H7 (cell line): ENCODE measurements at places on chromosomes 7 and 10.

DNA sequence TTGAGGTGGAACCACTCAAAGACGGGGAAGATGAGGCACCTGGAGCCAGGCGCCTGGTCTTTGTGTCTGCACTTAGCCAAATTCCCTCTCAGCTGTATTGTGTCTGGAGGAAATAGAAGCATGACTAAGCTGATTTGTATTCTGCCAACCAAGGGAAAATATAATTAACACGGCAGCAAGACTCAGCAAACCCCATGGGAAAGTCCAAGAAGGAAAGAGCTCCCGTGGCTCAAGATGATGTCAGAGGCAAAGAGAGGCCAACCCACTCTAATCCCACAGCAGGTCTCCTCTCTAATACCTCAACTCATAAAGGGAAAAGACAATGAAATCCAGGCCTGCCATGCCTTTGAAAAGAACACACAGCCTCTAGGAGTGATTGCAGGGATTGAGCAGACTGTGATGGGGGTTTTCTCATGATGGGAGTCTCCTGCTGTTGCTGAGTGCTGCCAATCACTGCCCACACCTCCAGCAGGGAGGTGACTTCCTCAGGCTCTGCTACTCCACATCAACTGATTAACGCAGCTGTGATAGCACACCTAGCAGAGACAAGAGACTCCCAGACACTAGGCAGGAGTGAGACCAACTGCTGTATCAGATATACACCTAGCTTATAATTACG lies 255.5 kb upstream of the C7orf33 start:
- peak; percentile 75 for DNase-seq

GRCh38 chr10:124665980-124666379 lies 78.2 kb downstream of the FAM53B start:
- DNase-seq, result no peak

DNA sequence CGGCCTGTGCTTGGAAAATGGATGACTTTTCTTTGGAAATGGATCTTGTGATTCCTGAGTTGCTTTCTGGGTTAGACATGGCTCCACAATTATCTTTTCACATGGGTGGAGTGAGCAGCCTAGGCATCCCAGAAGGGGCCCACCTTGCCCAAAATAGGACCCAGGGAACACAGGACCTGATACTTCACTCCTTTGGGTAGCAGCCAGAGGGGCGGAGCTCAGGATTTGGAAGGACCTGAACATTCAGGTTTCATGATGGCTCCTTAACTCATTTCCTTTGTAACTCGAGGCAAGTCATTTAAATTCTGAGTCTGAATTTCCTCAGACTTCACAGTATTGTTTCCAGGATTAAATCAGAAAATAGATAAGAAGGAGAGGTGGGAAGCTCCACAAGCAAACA lies 178.3 kb upstream of the ZMIZ1 start:
- DNase-seq, result no peak

DNA sequence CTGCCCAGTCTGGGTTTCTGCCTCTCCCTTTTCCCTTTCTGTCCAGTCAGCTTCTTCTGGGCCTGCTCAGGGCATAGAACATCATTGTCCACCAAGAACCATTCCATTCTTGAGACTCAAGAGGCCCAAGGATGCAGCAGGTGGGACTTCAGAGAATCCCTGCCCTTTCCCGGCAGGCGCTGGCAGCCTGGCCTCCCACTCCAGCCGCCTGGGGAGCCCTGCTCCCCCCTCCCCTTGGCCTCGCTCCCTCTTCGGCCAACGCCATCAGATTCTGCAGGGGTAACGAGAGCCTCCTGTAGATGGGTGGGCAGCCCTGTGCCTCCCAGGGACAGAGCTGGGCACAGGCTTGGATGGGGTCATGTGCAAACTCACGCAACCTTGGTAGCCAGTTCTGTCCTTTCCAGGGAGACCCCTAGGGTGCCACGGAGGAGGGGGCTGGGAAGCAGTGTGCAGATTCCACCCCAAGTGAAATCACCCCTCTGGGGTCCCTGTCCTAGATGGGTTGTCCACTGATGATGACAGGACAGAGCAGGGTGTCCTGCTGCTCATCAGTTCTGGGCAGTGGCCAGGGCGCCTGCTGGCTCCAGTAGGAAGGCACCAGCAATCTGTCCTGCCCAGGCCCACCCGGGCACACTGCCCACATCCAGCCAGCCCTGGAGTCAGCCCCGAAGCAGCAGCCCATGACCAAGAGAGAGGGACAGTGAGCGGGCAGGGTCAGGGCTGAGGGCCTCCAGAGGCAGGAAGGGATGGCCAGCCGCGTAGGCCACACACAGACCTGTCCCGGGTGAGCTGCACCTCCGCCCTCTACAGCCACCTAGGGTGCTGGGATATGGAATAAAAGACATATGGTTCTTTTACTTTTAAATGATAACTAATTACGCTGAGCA lies 47.7 kb downstream of the RASGEF1A start:
- DNase-seq, result no peak

- DNase-seq, result no peak
These were observed 198.5 kb downstream of the PAXIP1 start for GRCh38 chr7:154804449-154804848.

- DNase-seq, result peak; percentile 98
These were observed 49.3 kb downstream of the PNLIPRP2 start for GRCh38 chr10:116669832-116670644.

- DNase-seq, result no peak
These were observed 4.8 kb downstream of the GSTO1 start for GRCh38 chr10:104259456-104259855.

DNA sequence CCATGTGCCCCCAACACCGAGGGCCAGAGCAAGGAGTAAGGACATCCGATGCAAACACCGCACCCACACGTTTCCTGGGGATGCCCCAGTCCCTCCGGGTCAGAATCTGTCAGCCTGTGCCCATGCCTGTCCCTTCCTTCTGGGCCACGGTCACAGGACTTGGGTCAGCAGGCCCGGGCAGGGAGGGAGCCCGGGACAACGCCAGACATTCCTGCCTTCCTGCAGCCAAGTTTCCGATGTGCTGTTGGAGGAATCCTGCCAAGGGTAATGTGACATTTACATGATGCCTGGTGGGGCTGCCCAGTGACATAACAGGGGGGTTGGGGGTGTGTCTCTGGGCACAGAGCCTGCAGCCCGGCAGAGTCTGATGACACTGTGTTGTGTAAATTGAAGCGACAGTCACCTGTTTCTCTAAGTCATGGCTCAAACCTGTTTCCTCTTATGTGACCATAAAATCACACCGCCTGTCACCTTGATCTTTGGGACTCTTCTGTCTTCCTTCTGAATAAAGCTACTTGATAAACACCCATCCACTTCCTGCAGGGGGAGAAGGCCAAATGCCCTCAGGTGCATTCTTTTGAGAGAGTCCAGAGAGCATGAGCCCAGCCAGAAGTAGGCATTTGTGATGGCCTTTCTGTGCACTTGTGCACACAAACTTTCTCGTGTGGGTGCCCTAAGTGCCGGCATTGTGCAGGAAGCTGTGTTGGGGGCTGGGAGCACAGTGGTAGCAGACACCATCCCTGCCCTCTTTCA lies 175.3 kb upstream of the RHEB start:
- peak; percentile 46 for DNase-seq
